ENCODE measurements at places on chromosomes 11 and 22.

- DNase-seq: no peak
Measured at GRCh38 chr11:126654886-126655806, 299.7 kb downstream of the ST3GAL4 start.

- peak; percentile 80 for DNase-seq
Measured at GRCh38 chr11:68532727-68533369, 72.3 kb downstream of the PPP6R3 start.

GRCh38 chr11:75582895-75583717 lies 21.1 kb downstream of the SERPINH1 start:
- no peak for DNase-seq

GRCh38 chr22:31222736-31223135 lies 10.6 kb downstream of the LIMK2 start:
- DNase-seq: no peak

- DNase-seq: no peak
Measured at GRCh38 chr11:134978388-134979088, 566.5 kb upstream of the B3GAT1 start.
